Stimulated activated CD8-positive, alpha-beta memory T cell treated with anti-CD3 and anti-CD28 coated beads, Interleukin-4, amount 100 ng/mL, for 48 hours (primary cell): ENCODE measurements at places on chromosomes 1 and 21.

DNA sequence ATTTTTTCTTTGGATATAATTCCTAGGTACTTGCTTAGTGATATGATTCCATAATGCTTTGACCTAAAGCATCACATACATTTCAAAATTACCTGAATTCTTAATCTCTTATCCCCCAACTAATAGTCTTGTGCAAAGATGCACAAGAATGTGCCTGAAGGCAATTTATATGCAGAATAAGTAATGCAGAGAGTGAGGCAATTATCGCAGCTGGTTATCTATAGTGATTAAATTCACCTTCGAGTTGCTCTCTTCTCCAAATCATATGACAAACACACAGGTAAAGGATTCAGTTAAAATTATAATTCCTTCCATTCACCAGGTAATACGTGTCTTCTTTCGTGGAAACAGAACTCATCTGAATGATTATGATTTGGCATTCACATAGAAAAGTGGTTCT, 717.3 kb downstream of the MRPL39 start:
- no peak for DNase-seq

GRCh38 chr1:42841010-42841409, 5.4 kb upstream of the ZNF691 start:
- no peak for DNase-seq

DNA sequence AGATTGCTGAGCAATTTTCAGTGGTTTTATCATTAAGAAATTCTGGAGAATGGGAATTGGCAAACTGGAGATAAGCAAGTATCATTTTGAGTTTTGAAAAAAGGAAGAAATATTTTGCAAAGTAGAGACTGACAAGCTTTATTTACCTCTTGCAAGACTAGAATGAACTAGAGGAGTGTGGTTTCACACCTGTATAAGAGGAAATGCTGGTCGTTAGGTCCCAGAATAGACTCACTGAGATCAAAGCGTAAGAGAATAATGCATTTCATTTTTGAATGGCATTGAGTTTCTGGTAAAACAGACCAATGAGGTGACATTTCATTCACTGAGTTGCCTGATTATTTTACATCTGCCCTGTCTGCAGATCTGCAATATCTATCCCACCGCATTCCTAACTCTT, 308.1 kb downstream of the ADGRL2 start:
- no peak for DNase-seq

GRCh38 chr1:162003061-162003829, 20.4 kb downstream of the OLFML2B start:
- no peak for DNase-seq

DNA sequence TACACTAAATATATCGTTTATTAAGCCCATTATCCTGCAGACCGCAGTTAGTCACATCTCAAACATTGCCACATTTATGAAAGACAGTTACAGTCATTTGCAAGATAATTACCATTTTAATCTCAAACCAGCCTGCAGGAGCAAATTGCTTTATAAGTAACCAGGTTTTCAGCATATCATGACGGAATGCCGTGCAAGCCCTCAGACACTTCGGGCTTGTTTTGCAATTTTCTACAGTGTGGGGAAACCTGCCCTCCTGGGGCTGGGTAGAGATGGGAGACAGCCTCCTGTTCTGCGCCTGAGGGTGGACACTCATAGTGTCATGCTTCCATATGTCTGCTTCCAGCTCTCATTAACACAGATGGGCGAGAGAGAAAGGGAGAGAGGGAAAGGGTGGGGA, 563.9 kb downstream of the NPHP4 start:
- no peak for DNase-seq

GRCh38 chr1:117054068-117054467, 6.1 kb upstream of the TTF2 start:
- DNase-seq = no peak

DNA sequence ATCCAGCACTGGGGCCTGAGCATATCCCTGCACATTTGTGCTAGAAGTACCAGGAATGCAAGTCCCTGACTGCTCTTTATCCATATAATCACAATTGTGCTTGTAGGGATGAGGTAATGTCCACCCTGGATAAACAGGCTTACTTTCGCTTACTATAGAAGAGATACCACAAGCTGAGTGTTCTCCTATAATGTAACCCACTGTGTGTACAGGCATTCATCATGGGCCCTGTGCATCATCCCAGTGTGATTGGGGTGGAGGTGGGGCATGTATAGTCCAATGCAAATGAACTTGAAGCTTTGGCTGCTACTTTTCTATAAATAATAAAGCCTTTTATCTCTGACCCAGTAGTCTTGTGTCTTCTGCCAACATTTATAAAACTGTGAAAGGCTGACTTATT, 69.3 kb downstream of the MAN1A2 start:
- DNase-seq = no peak
